ENCODE measurements at places on chromosomes 6 and 20.
A peak's percentile ranks its signal among the peaks of the same experiment; 100 is the strongest.

DNA sequence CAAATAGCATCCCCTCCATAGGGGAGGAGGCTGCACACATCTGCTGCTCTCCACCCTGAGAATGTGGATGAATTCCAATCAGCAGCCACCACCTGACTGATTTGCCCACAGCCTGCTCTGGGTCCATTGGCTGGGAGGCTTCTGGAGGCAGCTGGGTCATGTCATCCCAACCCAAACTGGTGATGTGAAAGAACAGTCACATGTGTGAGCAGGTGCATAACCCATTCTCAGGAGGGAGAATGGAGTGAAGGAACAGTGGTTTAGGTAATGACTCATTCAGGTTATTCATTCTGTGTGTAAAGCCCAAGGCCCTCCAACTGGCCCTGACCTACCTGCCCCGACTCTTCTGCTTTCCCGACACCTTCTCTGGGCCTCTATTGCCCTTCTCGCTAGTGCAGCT lies 90.9 kb upstream of the GCM1 start:
- DNase-seq, result peak; percentile 23

DNA sequence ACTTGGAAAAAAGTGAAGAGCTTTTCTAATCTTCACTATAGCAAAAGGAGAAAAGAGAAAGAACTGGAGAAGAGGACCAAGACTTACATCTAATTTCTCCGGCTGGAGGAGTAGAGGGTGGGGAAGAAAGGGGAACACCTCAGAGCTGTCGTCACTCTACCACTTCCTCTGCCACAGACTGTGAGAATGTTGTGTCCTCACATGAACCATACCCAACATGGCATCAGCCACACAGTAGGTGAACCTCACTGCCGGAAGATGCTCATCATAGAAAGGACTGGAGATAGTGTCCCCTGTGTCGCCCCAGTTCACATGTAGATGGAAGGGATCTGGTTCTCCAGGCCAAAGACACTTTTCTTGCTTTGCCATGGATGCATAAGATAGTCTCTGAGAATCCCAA lies 604.4 kb upstream of the NOX3 start:
- DNase-seq, result no peak

GRCh38 chr20:48801197-48801596 lies 26.6 kb downstream of the PREX1 start:
- DNase-seq, result no peak

DNA sequence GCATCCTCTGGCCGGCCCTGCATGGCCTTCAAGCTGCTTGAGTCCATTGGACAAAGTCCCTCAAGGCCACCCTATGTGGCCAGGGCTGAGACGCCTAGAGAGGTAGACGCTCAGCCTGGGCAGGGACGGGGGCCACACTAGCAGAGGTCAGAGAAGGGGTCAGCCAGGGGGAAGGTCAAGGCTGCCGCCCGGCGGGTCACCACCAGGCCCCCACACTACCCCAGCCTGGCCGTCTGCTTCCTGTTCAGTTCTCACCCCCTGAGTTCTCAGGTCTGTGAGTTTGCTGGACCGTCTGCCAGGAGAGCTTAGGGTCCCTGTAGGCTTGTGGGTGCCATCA lies 37.3 kb downstream of the NTSR1 start:
- no peak for DNase-seq

- no peak for DNase-seq
These were observed 34.2 kb downstream of the FKBP1C start for GRCh38 chr6:63245420-63245819.

DNA sequence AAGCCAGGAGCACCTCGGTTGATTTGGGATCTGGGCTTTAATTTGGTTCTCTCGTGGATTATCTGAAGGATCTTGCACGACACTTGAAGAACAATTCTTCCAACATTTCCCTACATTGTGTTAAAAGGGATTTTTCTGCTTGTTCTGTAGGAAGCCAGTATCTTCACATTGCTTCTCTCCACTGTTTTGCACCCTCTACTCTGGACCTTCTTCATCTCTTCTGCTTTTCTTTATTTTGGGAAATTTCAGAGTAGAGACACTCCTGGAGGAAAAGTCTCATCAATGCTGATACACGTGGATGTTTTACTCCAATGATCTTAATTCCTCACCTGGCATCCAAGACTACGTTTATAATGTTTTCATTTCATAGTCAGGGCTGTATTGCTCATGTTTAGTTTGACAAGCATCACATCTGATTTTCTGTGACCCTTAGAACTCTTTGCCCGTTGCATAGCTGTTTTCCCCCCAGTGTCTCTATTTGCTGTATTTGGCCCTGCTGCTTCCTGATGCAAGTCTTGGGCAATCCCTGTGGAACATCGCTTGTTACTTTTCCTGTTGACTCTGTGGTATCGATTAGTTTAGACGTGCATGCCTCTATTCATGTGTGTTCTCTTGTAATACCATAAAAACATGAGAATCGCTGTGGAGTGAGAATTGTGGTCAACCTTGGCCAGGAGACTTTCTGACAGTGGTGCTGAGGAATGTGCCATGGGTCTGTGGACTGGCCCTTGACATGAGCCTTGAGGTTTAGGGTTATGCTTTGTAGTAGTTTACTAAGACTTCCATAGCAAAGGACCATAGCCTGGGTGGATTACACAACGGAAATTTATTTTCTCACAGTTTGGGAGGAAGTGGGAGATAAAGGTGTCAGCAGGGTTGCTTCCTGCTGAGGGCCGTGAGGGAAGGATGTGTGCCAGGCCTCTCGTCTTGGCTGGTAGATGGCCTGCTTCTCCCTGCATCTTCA lies 12.5 kb downstream of the PLCB1 start:
- DNase-seq, result no peak

DNA sequence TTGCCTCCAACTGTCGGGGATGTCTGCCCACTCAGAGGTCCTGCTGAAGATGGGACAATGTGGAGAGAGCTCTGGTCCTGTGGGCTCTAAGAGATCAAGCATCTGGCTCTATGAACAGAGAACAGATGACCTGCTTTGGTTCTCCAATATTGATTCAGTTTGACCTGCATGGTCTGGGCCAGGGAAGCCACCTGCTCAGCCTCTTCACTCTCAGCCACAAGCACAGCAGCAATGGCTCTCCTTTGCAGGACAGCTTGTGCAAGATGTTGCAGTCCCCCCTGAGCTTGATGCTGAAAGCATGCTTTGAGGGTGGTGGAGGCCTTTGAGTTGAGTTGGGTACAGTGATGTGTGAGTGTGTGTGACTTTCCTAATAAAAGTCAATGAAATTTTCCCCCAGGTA lies 18.6 kb upstream of the MCM3 start:
- DNase-seq, result no peak

DNA sequence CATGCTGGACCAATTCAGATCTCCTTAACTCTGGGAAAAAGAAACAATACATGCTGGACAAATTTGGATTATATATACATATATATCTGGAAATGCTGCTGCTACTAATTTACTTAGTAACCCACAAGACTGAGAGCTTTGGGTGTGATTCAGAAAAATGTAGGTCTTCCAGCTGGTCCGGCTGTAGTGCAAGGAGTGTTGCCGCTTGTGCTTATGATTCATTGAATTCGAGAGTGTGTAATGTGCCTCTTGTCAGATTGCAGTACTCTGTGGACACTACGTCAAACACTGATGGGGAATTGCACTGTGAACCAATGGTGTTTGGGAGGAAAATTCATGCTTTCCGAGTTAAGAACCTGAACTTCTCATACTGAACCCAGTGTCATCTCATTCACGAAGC lies 1155.5 kb downstream of the EPHA7 start:
- DNase-seq, result no peak

DNA sequence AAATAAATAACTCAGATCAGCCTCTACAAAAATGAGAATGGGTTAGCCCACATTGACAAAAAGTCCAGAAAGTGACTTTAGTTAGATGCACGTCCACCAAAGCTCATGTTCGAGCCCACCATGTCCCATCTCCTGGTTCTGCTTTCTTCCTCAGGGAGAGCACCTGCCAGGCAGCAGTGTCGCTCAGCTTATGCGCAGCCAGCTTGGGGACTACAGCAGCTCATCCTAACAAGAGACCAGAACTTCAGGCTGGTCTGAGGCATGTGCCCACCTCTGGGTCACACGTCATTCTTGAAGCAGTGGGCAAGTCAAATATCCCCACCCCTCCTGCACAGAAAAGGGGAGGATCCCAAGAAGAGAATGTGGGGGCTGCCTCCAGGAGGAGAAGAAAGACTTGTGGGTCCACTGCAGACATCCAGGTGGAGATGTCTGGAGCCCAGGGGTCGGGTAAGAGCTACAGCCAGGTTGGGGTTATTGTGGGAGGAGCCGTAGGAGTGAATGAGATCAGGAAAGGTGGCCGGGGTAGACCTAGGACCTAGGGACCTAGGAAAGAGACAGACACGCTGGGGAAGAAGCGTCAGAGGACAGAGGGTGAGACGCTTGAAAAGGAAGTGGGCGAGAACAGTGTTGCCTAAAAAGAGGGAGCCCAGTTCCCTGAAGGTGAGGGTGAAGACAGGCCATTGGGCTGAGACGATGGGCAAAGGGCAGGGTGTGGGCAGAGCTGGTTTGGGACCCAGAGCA lies 52.5 kb downstream of the SSR1 start:
- DNase-seq, result no peak

GRCh38 chr6:9841886-9842725 lies 572.8 kb downstream of the TFAP2A start:
- no peak for DNase-seq

GRCh38 chr6:166223079-166223478 lies 55.4 kb upstream of the TBXT start:
- DNase-seq, result no peak

- DNase-seq, result no peak
These were observed 423.6 kb upstream of the PLCB4 start for GRCh38 chr20:8645326-8645725.

DNA sequence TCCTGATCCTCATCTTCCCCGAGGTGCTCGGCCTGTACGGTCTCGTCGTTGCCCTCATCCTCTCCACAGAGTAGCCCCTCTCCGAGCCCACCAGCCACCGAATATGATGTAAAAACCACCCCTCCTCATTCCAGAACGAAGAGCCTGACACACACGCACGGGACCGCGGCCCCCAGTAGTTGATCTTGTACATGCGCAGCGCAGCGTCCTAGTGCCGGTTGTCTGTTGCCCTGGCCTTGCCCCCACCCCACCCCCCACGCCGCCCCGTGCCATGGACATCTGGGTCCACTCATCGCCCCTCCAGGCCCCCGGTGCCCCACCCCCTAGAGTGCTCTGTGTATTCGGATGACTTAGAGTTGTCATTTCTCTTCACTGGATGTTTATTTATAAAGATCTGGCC lies 5.2 kb upstream of the PRPH2 start:
- DNase-seq, result no peak

DNA sequence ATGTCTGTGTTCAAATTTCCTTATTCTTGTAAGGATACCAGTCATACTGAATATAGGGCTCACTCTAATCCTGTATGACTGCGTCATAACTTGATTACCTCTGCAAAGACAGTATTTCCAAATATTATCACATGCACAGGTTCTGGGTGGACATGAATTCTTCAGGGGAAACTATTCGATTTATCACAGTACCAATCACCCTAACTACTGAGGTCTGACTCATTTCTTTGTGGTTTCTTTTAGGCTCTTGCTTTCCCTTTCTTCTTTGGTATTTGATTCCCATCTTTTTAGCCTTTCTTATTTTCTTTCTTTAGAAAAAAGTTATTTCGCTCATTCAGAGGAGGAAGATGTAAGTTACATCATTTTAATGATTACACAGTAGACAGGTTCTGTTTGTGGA lies 40.3 kb upstream of the TBX18 start:
- no peak for DNase-seq

GRCh38 chr6:38021029-38021428 lies 201.5 kb downstream of the ZFAND3 start:
- DNase-seq, result no peak

DNA sequence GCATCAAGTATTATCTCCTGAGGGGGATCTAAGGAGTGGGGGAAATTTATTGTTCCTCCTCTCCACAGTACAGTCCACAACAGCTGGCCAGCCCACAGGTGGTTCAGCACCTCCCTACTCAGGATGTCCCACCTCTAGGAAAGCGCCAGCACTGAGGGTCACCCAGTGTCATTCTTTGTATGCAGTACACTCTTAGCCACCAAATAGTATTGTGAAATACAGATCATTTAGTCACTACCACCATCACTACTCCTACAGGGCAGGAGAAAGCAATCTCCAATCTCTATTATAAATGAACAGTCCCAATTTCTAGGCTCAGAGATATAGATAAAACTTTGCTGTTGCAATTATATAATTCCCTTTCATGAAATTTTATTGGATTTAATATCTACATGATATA lies 6.3 kb upstream of the ZNF76 start:
- DNase-seq, result no peak

DNA sequence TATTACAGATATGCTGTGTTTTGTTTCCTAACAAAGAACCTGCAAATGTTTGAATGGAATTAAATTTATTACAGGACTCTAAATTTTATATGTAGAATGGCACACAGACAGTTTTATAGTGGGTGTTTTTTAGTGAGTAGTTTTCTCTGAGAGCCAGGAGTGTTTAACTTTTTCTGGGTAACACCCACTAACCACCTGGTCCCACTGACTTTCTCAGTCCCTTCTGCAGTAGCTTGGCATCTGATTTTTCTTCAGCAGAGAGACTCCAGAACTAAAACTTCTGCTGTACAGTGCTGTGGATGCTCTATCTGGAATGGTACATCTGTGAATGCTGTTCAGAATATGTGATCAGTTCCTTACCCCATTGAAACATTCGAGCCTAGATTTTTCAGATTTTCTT lies 6.3 kb downstream of the YWHAB start:
- DNase-seq, result no peak

DNA sequence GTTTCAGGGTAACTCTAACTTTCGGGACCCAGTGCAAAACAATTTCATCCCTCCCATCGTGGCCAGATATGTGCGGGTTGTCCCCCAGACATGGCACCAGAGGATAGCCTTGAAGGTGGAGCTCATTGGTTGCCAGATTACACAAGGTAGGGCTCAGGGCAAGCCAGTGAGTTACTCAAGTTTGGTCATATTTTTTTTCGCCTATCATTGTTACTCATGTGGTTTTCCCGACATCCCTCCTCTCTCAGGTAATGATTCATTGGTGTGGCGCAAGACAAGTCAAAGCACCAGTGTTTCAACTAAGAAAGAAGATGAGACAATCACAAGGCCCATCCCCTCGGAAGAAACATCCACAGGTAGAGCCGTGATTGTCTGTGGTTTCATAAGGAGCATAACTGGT lies 58.2 kb downstream of the DCBLD1 start:
- DNase-seq, result no peak

- DNase-seq, result no peak
These were observed 182.9 kb upstream of the ECI2 start for GRCh38 chr6:4318321-4318720.

DNA sequence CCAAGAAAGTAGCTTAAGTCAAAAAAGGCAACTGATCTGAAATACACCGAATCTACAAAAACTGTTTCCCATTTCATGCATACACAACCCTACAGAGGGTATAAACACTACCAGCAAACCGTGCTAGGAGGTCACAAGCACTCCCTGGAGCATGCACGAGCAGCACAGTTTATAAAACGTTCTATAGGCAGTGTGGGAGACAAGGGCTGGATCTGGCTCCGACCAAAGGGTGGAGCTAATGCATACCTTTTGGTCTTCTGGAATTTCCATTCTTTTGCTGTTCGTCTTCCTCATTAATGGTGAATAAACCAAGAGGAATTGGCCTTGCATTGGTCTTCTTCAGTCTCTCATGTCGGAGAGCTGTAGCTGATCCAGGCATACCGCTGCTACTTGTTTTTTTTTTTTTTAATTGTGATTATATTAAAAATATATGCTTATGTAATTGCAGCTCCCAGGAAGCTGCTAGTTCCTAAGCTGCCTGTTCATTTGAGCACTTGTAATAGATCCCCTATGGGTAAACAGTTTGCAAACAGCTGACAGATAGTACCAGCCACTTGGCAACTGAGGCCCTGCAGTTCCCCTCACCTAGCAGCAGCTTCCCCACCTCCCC lies 24.5 kb downstream of the MAP7 start:
- DNase-seq, result no peak
